Islet precursor cell (in vitro differentiated cells): ENCODE measurements at places on chromosomes 1 and 21.

- DNase-seq = no peak
These were observed 50.6 kb upstream of the SLC2A1 start for GRCh38 chr1:43009274-43009673.

- DNase-seq = no peak
These were observed 106.2 kb downstream of the PLPPR4 start for GRCh38 chr1:99370476-99370875.

DNA sequence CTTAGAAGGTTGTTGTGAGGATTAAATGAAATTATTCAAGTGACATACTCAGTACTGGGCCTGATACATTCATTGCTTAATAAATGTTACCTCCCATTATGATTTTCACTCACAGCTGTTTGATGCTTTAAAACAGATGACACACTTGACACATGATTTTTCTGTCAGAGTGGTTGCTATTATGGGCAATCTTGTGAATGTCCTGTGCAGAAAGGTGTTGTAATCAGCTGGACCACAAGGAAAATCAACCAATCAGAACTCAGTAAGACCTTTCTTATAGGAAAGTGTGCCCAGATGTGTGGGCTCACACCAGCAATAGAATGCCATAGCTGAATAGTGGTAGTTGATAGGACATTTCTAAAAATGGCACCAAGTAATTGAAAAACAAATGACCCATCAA lies 23.5 kb downstream of the GJA5 start:
- DNase-seq = no peak

- no peak for DNase-seq
These were observed 36.4 kb downstream of the KYAT3 start for GRCh38 chr1:88956003-88956402.

GRCh38 chr1:65729259-65729658 lies 63.4 kb upstream of the PDE4B start:
- no peak for DNase-seq

DNA sequence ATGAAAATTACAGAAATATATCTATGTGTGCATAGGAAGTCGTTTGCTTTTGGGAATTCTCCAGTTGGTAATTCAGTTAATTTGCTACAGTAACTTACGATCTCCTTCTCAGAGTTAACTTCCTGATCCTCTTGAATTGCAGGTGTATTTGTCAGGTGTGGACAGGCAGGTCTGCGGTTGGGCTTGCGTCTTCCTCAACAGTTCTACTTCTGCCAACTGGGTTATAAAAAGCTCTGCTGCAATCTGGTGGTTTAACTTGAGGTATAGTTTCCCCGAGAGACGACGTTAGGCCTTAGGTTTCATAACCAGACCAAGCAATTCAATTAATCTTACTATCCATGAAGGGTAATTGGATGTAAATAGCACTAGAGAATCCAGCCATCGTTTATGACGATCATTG lies 88.2 kb downstream of the GABPA start:
- no peak for DNase-seq

GRCh38 chr1:24322470-24323177 lies 3.5 kb downstream of the GRHL3 start:
- no peak for DNase-seq

DNA sequence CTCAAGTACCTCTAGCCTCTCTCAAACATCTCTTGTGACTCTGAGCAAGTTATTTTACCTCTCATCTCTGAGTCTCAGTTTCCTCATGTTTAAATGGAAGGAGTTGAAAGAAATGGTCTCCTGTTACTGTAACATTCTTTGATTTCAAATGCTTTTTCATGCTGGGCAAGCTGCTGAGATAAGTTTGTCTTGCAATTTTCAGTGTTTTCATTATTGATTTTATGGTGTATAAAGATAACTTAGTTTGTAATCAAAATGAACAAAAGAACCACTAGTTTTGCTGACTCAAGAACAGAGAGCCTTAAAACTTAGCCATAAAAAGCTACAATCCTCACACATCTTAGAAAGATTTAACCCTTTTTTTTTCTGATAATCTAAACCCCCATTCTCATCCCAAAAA lies 4.5 kb downstream of the LIPI start:
- DNase-seq = no peak

- DNase-seq = no peak
These were observed at the start of gene ELAVL4 for GRCh38 chr1:50108497-50109059. TSS of gene ELAVL4 (plus strand) at chr1:50108920. CDS start at chr1:50109190, 270 bp downstream.

GRCh38 chr1:204672482-204673121 lies 12.9 kb downstream of the LRRN2 start:
- DNase-seq = no peak

DNA sequence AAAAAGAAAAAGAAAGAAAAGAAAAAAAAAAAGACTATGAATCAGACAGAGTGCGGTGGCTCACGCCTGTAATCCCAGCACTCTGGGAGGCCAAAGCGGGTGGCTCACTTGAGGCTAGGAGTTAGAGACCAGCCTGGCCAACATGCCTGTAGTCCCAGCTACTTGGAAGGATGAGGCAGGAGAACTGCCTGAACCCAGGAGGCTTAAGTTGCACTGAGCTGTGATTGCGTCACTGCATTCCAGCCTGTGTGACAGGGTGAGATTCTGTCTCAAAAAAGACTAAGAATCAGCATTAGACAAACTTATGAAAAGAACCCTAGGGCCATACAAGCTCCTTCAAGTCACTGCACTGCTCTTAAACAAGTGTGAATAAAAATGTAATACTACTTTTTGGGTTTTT lies 16.9 kb downstream of the PSMB4 start:
- DNase-seq = no peak

- no peak for DNase-seq
These were observed 32.6 kb downstream of the UBE4B start for GRCh38 chr1:10065344-10065685.

DNA sequence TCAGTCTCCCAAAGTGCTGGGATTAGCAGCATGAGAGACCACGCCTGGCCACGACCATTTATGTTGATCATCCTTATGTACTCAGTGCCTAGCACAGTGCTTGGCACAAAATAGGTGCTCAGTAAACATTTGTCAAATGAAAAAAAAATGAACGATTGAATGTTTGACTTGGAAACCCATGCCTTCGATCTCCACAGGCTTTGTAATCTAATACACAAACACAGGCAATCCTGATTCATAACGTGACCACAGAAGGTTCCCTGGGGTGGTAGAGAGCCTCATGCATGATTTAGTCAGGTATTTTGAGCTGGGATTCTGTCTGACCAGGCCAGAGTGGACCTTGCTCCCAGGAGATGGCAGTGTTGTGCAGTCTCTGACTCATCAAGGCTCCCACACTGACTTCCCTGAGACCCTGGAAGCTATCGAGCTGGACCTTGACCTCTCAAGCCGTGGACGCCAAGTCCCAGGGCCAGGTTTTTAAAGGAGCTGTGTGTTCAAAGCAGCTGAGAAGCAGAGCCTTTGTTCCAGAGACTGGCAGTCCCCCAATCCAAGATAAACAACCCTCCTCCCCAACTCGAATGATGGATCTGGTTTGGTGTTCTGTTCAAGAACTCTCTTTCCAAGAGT lies 81.1 kb downstream of the PGM1 start:
- DNase-seq = peak; percentile 92

DNA sequence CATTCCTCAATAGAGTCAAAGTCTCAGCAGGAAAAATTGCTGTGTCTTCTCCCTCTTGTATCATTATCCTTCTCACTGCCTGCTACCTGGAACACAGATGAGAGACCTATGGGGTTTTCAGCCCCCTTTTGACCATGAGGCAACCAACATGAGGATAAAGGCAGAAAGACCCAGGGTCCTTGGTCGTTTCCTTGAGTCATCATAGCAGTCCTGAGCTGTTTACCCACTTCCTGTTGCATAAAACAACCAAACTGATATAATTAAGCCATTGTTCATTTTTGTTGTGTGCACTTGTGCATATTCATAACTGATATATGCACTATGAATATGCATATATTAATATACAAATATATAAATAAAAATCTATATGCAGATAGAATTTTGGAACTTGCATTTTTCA lies 188.3 kb upstream of the MAP1LC3C start:
- DNase-seq = no peak

GRCh38 chr1:18849261-18849711 lies 10.2 kb downstream of the TAS1R2 start:
- no peak for DNase-seq

DNA sequence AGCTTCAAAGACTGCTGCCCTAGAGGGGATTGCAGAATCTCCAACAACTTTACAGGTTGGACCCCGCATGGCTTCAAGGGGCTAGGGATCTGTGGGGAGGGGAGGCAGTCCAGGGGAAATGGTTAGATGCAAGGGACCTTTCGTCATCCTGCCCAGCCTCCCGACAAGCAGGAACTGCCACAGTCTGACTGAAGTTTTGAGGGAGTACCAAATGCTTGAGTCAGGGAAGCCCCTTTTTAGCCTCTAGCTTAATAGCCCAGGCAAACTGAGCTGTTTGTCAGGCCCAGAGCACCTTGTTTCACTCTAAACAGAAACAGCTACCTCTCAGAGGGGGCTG lies 1.1 kb downstream of the TOR3A start:
- peak; percentile 73 for DNase-seq

DNA sequence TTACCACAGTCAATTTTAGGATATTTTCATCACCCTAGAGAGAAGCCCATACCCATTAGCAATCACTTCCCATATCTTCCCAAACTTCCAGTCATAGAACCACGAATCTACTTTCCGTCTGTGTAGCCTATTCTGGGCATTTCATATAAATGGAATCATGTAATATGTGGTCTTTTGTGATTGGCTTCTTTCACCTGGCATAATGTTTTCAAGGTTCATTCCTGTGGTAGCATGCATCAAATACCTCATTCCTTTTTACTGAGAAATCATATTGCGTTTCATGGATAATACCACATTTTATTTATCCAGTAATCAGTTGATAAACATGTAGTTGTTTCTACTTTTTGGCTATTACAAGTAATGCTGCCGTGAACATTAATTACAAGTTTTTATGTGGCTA lies 21.5 kb downstream of the DESI2 start:
- no peak for DNase-seq

DNA sequence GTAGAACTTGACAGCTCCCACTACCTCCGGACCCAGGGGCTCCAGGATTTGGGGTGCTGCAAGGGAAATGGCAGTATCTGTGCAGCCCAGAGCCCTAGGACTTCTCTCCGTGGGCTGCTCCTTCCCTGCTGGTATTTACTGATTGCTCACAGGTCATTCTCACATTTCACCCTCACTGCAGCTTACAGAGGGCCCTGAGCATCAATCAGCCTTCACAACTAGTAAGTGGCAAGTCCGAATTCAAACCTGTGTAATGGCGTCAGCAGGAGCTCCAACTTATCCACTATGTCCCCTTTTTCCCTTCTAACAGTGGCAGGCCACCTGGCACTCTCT lies 32.4 kb downstream of the PIK3C2B start:
- no peak for DNase-seq

GRCh38 chr21:45940621-45941337 lies 40.8 kb upstream of the COL6A1 start:
- peak; percentile 43 for DNase-seq

GRCh38 chr1:100995198-100995988 lies 30.2 kb downstream of the DPH5 start:
- no peak for DNase-seq

GRCh38 chr1:208534599-208534897 lies 290.4 kb upstream of the PLXNA2 start:
- no peak for DNase-seq

GRCh38 chr1:238223076-238223640 lies 332.4 kb upstream of the ZP4 start:
- DNase-seq = no peak

- DNase-seq = no peak
These were observed 42.6 kb downstream of the CCDC18 start for GRCh38 chr1:93223023-93223675.

- peak; percentile 82 for DNase-seq
These were observed 4.6 kb downstream of the FCRLB start for GRCh38 chr1:161725908-161726472.

DNA sequence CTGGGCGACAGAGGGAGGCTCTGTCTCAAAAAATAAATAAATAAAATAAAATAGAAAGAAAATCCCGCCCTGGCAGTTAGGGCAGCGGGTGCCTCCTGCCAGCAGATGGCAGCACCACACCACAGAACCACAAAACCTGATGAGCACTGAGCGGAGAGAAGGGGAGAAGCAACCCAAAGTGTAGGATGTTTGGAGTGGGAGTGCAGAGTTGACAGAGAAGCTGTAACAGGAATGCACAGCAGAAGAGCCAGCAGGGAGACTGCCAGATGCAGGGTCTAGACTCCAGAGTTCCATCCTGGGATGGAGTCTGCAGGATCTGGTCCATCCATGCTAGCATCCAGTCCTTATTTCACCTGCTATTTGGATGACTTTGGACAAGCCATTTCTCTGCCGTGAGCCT lies 29.7 kb upstream of the KIRREL1 start:
- DNase-seq = peak; percentile 79

- peak; percentile 71 for DNase-seq
These were observed 24.8 kb upstream of the THEM4 start for GRCh38 chr1:151934048-151934493.

GRCh38 chr1:6519935-6520671 lies 28.6 kb upstream of the PLEKHG5 start:
- peak; percentile 97 for DNase-seq

DNA sequence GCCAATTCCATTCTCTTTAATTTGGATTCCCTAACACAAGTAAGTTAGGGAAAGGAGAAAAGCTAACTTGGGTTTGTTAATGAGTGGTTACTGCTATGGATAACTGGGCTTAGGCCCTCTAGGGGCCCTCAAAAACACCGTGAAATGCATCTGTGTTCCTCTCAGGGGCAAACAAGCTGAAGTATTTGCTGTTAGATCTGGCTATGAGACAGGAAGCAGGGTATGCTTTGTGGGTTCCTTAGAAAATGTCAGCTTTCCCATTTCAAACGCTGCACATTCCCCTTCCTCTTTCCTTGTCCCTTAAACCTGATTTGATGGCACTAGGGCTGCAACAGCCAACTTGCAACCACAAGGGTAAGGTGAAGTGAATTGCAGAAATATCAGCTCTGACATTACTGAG lies 5.7 kb upstream of the CAP1 start:
- no peak for DNase-seq

- DNase-seq = no peak
These were observed 12.1 kb upstream of the EPHX4 start for GRCh38 chr1:92017656-92018055.

DNA sequence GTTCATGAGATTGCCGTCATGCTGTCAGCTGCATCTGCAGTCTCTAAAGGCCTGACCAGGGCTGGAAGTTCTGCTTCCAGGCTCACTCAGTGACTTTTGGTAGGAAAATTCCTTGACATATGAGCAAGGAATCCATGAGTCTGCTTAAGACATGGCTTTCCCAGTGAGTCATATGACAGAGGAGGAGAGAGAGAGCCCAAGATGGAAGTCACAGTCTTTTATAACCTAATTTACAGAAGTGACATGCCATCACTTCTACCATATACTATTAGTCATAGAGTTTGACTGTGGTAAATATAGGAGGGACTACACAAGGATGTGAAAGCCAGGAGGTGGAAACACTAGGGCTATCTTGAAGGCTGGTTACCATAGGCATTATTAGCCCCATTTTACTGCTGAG lies 115.2 kb downstream of the ROR1 start:
- DNase-seq = peak; percentile 63

- no peak for DNase-seq
These were observed 56.2 kb downstream of the LACTBL1 start for GRCh38 chr1:22916471-22916820.

GRCh38 chr1:67717876-67718275 lies 32.9 kb downstream of the GADD45A start:
- no peak for DNase-seq

- DNase-seq = no peak
These were observed 77.4 kb downstream of the FOXD2 start for GRCh38 chr1:47515164-47515789.
